ENCODE measurements at places on chromosomes 12 and 14. TPM values are rescaled to one million over a fixed set of nuclear protein-coding genes. Genes with fewer than 3 reads are reported as not detected.

DNA sequence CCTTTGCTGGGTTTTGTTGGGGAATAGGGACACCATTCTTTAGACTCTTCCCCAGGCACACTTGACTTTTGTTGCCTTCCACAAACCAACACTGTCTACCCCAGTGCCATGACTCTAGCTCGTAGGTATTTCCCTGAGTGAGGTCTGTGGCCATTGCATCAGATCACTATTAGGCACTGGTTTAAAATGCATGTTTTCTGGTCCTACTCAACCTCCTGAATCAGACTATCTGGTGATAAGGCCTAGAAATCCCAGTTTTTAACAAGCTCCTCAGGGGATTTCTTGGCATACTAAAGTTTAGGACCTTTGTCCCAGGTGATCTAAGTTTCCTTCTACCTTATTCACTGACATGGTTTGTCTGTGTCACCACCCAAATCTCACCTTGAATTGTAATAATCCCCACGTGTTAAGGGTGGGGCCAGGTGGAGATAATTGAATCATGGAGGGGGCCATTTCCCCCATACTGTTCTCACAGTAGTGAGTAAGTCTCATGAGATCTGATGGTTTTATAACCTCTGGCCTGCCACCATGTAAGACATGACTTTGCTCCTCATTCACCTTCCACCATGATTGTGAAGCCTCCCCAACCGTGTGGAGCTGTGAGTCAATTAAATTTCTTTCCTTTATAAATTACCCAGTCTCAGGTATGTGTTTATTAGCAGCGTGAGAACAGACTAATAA lies 87.8 kb upstream of the PSMC1 start:
- no peak for DNase-seq

SLC8B1 gene
- total RNA-seq = 28.3 TPM

- DNase-seq = no peak
Measured at GRCh38 chr14:30829853-30830252, 44.5 kb upstream of the COCH start.

- DNase-seq = no peak
Measured at GRCh38 chr12:29282031-29282816, 98.7 kb downstream of the ERGIC2 start.

CCDC197 gene
- total RNA-seq = not detected

DNA sequence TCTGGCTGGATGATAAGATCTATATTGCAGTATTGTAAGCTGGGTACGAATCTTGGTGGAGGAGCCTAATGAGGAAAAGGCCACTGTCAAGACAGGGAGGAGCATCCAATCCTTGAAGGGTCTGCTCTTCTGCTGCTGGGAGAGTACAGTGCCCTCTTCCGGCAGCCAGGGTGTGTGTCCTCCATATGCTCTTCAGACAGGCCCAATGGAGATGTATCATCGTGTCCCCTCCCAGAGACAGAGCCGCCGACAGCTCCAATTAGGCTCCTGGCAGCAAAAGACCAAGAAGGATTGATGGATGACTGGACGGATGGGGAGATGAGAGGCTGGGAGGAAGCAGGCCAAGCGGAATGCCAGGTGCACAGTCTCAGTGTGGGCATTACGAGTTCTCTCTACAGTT lies 51.6 kb upstream of the PIWIL1 start:
- no peak for DNase-seq

GLS2 gene
- 0.17 TPM for total RNA-seq

DNA sequence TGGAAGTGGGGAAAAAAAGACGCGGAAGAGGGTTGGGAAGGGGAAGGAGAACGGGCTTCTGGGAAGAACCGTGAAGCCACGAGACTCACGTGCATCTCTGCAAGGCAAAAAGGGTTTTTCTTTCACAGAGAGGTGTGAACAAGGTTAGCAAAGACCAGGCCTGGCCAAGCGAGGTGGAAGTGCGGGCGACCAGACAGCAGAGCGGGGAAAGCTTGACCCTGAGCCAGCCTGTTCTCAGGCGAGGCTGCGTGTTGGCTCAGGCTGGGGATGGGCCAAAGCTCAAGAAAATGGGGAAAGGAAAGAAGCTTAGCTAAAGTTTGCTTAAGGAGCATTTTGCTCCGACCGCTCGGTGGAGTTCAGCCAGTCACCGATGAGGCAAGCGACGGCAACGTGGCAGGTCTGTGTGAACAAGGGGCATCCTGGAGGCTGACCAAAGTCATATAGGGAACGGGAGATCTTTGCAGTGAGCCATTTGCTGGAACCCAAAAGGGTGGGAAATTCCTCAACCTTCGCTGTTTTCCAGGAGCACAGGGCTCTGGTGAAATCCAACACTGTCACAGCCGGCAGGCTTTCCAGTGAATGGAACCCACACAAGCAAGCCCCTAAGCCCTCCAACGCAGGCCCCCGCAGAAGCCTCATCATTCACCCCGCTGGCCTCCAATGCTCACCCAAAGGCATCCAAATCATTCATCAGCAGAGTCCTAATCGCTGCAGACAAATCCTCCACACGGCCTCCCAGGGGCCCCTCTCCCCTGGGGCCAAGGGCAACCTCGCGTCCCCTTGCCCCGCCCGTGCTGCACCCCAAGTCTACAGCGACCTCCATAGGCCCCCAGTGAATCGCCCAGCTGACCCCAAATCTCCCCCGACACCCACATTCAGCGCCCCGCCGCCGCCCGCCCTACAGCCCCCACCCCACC lies 754 bp downstream of the ZNF605 start:
- DNase-seq = no peak

GRCh38 chr12:69843608-69844007 lies 18.6 kb downstream of the MYRFL start:
- no peak for DNase-seq

DNA sequence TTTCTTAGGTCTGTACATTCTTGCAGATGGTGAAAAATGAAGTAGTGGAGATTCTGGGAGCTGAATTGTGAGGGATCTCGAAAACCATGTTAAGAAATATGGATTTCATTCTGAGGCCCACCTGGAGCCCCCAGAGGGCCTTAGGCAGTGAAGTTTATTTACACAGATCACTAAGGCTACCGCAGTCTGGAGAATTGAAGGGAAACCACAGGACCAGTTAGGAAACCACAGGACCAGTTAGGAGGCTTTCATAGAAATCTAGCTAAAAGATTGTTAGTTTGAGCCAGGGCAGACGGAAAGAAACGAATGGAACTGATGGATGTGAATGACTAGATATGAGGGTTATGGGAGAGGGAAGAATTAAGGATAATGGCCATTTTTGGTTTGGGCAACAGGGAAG lies 7.2 kb downstream of the CBLN3 start:
- DNase-seq = no peak

DLK1 gene
- not detected for total RNA-seq

TMEM229B gene
- 14.7 TPM for total RNA-seq

DNA sequence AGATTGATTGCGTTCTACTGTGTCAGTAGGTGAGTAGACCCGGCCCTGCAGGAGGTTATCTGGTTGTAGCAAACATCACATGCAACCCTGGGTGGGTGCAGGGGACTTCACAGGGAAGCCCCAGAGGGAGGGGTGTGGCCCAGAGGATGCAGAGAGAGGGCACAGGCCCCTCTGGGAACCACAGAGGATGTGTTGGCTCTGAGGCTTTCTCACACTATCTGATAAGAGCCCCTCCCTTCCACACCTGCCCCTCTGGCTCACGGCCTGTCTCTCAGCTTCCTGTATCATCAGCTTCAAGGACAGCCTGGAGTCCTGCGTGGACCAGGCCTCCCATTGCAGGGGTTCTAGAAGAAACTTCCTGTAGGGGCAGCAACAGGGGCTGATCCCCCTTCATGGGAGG lies 101.9 kb downstream of the RIN3 start:
- peak; percentile 82 for DNase-seq

BCL2L2 gene
- 17.5 TPM for total RNA-seq

LARP4 gene
- 79.0 TPM for total RNA-seq

DNA sequence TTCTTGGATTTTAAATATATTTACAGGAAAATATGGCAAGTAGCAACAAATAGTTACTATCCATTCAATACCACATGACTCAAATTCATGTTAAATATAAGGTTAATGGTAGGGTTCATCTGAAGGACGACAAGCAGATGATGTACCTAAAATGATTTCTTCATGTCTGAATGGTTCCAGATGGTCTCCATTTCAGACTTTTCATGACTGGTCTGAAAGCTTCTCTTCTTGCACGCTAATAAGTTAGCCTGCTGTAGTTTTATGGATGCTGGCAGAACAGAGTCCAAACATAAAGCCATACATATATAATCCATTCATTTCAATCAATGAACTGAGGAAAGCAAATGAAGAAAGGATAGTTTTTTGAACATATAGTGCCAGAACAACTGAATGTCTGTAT lies 257.0 kb upstream of the MGAT4C start:
- DNase-seq = no peak

MBD6 gene
- total RNA-seq = 94.1 TPM

PRPH gene
- not detected for total RNA-seq

DNA sequence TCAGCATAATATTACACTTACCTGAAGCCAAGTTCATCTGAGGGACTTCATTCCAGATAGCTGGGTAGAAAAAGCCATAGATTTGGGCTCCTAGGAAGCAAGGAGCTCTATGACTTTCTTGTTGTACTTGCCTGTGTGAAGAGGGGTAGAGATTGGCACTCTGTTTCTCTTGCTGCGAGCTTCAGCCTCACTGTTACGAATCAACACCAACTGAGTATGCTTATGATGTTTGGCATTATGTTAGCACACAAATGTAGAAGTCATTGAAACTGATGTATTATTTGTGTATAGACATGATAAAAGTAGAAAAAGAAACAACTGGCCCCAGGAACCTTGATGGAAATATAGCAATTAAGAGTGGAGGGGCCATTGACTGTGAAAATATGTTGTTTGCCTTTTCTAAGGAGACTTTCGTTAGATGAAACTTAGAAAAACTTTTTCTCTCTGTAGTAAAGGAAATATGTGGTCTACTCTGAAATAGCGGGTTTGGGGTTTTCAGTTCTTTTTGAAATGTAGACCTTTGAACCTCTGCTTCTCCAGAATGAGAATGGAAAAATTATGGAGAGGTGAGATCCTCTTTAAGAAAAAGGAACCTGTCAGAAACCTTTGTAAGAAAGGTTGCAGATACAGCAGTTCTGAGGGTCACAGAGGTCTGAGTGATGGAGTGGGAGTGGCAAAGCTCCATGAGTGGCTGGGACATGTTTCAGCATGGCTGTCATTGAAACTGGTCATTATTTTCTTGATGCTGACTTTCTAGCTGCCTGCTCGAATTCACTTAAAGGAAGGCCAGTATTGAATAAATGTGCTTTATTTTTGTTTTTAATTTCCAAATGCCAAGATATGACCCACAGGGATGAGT lies 159.9 kb downstream of the GCH1 start:
- DNase-seq = no peak

RPAP3 gene
- total RNA-seq = 33.8 TPM

SLC38A4 gene
- total RNA-seq = not detected

DNA sequence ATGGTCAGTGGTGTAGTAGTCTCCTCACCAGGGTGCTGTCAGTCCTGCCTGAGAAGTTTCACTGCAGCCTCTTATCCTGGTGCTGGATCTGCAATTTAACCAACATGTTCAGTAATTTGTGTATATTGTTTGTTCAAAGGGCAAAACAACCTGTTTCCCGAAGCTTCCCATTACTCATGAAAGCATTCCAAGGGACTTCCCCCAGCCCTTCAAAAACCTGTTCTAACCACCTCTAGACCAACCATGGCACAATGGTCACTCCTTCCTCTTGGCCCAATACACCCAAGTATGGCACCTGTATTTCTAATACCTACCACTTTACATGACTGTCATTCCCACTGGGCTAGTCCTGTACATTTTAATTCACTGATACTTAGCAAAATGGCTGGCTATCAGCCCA lies 12.1 kb downstream of the CKAP4 start:
- DNase-seq = no peak

- no peak for DNase-seq
Measured at GRCh38 chr14:69013943-69014782, 35.1 kb upstream of the ACTN1 start.

IQSEC3 gene
- 0.22 TPM for total RNA-seq

- DNase-seq = no peak
Measured at GRCh38 chr12:75954749-75955148, 76.8 kb downstream of the PHLDA1 start.

DNA sequence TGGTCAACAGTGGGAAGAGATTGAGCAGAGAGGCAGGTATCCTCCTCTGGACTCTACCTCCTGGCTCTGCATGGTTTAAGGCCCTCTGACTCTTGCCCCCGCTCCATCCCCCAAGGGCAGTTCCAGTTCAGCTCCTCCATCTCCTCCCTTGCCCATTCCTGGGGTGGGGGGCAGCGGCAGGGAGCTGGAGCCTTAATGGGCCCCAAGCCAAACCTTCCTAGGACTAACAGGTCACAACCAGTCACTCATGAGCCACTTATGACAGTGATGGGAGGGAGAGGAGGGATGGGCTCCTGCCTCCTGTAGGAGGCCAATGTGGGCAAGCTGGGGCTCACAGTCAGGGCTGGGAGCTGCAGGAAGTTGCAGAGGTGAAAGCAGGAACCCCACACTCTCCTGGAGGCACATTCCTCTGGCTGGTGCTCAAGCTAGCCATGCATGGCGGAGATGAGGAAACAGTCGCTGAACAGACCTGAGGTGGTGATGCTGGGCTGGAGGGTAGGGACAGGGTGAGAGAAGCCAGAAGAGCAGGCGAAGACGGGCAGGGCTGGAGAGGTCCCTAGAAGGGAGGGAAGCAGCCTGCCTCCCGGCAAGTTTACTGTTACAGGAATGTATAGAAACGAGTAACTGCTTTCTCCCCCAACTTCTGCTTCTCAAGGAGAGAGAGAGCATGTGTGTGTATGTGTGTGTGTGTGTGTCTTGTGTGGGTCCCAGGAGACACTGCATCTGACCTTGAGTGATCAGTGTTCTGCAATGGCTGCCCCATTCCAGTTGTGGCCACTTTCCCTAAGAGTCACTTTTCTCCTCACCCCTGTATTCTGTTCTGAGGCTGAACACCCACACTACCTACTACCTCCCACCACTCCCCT lies 5.0 kb upstream of the RAPGEF3 start:
- DNase-seq = no peak

TAS2R14 gene
- 2.3 TPM for total RNA-seq

DNA sequence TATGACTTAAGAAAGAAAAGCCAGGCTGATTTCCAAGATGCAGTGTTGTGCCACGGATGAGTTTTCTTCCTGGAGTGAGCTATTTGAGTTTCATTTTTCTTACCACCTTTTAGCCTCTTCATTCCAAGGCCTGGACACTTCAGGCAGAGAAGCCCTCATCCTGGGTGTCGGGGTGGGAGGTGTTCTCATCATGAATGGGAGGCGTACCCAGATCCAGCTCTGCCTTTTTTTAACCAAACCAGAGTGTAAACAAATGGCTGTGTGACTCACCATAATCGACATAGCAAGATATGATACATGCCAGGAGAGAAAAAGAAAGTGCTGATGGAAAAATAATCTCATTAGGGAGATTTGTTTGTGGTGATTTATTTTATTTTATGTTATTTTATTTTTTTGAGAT lies 79.9 kb downstream of the ARF6 start:
- no peak for DNase-seq

- DNase-seq = no peak
Measured at GRCh38 chr12:75404231-75404630, 13.3 kb downstream of the GLIPR1L2 start.

GRCh38 chr14:21015312-21015711 lies 9.5 kb downstream of the NDRG2 start:
- DNase-seq = no peak

Data from natural killer cell treated with Interleukin-12 subunit alpha and Interleukin-12 subunit beta and Interleukin-15 and Interleukin-18, amount 100 ng/mL, for 72 hours (primary cell).